ENCODE measurements at places on chromosomes 11 and 22.

DNA sequence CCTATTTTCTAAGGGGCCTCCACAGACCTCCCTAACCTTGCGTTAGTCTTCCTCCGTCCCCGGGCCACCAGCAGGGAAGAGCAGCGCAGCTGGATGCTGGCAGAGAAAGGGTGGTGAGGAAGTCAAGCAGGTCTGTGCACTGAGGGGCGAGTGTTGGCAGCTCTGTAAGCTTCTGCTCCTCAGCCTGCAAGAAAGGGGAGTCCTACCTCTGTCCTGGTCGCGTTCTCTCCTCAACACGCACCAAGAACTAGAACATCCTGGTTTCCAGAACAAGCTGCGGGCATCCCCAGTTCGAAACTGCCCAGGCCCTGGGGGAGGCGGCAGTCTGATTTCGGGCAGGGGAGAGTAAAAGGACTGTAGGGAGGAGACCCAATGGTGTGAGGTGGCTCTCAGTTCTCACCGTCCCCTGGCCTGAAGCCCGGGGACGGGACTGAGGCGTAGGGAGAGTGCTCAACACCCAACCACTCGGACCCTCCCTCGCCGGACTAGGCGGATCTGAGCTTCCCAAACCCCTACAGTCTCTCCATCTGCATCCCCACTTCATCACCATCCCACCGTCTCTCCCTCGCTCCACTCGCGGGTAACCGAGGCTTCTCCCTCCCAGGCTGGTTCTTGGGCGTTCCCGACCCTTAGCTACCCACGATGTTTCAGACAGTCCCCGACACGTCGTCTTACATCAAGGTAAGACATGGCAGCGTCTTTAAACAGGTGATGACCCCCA is 7.7 kb upstream of the FLI1 start:
- no peak for DNase-seq

- DNase-seq, result no peak
Observed at GRCh38 chr22:47150426-47150825, 388.0 kb downstream of the TBC1D22A start.

- no peak for DNase-seq
Observed at GRCh38 chr11:75663808-75664207, 5.0 kb downstream of the MAP6 start.

DNA sequence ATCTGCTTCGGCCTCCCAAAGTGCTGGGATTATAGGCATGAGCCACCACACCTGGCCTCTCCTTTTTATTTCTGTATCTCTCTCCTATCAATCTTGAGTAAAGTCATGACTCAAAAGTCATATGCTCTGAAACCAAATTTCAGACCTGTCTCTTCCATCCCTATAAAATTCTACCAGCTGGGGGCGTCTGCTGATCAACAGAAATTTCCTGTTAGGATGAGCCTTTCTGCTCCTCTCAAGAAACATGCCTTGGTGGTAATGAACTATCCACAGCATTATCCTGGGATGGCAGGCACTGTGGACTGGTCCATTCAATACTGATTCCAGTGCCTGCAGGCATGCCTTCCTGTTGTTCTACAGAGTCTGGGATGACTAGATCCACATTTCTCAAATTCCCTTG is 472.6 kb downstream of the NELL1 start:
- no peak for DNase-seq

DNA sequence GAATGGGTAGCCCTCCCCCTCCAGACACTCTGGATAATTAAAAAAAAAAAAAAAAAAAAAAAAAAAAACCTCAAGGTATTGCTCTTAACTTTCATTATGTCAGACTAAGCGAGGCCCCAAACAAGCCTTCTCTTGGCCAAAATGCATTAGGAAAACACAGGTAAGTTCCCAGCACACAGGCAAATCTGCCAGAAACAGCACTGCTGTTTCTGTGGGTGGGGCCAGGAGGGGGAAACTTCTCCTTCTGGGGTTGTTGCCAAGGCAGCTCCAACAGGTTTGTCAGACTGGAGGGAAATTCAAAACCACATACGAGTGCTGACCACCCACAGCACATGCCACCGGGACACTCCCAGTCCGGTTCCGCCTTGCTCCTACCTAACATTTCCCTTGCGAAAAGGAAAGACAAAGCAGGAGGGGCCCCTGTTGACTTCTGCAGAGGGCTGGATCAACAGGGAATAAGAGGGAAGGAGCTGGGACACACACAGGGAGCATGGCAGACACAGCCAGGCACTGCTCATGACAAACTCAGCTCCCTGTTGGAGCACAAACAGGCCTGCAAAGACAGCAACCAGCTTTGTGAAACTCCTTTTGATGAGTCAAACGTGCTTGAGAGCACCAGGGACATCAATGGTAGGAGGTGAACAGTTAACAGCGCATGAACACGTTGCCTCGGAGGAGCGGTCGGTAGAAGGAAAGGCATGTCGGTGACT is 55.0 kb downstream of the MYH9 start:
- DNase-seq, result peak; percentile 70

DNA sequence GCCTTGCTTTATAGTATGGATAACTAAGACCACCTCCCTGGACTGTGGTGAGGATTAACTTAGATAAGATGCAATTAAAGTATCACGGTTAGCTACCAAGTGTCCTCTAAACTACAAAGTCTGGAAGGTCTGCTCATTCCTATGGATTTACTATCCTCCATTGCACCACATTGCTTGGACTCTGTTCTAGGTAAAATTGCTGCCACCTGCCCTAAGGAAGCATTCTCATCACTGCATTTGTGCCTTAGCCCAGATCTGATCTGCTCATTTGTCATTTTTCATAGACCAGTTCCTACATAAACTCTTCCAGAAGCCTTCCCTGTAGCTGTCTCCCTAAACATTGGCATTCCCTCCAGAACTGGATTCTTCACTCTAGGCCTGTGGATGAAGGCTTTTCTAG is 380.0 kb downstream of the INSC start:
- no peak for DNase-seq

- no peak for DNase-seq
Observed at GRCh38 chr22:17493419-17493981, 69.8 kb upstream of the SLC25A18 start.

- no peak for DNase-seq
Observed at GRCh38 chr22:37493979-37494378, 7.8 kb upstream of the MFNG start.

- DNase-seq, result no peak
Observed at GRCh38 chr11:77353131-77353530, 51.6 kb upstream of the GDPD4 start.

DNA sequence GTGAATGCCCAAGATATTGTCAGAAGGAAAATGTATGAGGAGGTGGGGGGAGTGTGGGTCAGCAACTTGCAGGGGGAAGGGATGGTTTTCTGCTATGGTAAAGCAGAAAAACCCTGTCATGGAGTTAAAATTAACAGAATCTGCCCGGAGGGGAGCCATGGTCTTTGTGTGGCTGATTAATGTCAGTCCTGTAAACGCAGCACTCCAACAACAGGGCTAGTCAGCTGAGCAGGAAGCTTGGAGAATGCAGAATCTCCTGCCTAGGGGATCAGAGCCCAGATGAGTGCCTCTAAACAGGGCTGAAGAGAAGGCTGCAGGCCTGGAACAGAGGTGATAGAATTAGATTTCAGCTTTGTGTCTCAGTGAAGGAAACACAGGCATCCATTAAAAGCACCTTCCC is 140.9 kb upstream of the MTNR1B start:
- DNase-seq, result no peak

GRCh38 chr22:23231471-23232093 is 51.3 kb downstream of the BCR start:
- no peak for DNase-seq

GRCh38 chr22:46947516-46948257 is 185.2 kb downstream of the TBC1D22A start:
- DNase-seq, result no peak

GRCh38 chr11:69609351-69609750 is 31.6 kb upstream of the CCND1 start:
- DNase-seq, result no peak

DNA sequence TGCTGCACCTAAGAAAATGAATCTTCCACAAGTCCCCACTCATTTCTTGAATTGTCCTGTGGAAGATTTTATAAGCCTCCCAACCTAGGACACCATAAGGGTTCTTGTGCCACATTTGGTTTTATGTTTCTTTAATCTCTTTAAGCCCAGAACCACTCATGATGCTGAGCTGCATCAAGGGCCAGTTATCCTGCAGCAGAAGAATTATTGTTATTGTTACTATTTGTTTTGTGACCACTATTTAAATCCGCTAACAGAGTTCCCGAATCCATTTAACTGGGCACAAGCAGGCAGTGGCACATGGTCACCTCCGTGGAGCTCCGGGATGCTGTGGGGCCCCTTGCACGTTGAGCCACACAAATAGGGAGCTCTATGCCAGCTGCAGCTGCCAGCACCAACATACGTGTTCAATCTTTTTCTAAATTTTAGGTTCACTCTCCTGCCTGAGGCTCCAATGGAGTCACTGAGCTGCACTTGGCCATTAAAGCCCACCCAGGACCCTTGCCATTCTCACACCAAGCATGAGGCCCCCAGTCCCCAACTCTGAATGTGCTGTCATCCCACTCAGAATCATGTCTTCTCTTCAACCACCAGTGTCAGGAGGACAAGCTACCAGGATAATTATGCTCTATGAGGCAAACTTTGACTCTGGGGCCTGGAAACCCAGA is 60.6 kb downstream of the DGCR2 start:
- DNase-seq, result no peak

DNA sequence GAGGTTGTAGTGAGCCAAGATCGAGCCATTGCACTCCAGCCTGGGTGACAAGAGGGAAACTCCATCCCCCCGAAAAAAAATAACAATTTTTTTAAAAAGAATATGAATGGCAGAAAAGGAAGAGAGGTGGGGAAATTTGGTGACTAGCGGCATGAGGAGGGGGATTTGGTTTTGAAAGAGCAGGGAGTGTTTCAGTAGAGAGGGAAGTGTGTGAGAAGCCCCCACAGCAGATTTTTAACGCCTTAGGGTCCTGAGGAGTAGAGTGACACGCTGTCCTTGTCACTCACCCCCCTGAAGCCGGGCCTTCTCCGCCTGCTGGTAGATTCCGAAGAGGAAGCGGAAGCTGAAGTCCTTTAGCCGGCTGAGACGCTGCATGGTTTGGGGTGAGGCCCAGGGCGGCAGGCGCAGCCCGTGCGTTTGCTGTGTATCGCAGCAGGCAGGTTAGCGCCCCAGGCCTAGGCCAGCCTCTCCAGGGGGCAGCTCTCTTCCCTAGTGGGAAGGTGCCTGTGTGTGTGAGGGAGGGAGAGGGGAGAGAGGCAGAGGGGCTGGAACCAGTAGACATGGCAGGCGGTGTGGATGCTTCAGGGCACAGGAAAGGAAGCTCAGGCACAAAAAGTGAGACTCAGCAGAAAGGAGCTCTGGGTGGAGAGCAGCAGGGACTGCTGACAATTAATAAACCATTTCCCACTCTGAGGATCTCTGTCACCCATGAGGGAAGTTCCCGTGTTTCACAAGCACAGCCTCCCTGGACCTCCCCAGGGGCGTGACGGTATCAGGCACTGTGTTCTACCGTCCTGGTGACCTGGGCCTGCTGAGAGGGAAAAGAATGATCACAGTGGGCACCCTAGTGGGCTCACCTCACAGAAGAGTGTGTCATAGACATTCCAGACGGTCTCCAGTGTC is 3.9 kb downstream of the ACP2 start:
- DNase-seq, result no peak

- DNase-seq, result no peak
Observed at GRCh38 chr11:85756401-85757200, 54.3 kb downstream of the SYTL2 start.

DNA sequence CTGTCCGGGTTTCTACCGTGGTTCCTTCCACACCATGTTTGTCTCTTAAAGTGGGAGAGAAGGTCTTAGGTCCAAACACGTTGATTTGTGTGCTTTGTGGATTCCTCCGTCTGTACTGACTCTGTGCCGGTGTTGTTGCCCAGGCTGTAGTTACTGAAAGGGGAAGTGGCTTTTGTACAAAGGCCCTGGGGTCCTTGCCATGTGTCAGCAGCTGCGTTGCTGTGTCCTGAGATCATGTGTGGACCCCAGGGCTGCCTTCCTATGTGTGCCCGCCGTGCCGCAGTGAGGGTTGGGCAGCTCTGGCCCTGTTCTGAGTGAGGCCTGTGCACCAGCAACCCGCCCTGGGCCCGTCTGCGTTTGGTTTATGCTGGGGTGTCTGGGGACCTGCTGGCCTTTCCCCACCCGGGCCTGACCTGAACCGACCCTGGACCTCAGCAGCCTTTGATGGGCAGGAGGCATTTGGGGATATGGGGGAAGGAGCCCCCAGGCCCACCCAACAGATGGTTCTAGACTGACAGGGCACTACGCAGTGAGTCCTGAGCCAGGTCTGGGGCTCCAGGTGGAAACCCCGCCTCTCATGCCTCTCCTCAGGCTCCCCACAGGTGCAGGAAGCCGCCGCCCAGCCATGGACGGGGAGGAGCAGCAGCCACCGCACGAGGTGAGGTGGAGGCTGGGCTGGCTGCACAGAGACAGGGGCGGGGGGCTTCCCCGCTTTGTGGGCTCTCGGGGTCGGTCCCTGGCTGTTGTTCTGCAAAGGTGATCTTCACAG is 6.9 kb downstream of the TRABD start:
- DNase-seq, result no peak

Data from brain microvascular endothelial cell (primary cell).